ENCODE measurements at places on chromosomes 6 and 20. TPM values are rescaled to one million over a fixed set of nuclear protein-coding genes. Genes with fewer than 3 reads are reported as not detected.

F13A1 gene
- total RNA-seq, result 0.39 TPM

DNA sequence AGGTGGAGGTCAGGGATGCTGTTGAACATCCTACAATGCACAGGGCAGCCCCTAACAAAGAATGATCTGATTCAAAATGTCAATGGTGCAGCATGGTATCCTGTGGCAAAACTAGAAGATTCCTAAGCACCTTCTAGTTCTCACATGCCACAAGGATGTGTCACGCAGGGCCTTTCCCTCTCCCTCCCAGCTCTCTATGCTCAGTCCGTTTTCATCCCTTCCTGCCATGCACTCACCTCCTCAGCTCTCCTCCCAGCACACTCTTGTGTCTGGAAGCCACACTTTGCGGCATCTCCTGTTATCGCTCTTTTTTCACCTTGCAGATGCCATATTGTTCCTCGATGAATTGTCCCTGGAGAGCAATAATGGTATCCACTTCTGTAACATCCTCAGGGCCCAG is 263.4 kb downstream of the CDC5L start:
- DNase-seq, result no peak

GRCh38 chr20:38601216-38602184 is at the start of gene ARHGAP40:
Gene ARHGAP40 (plus strand): TSS chr20:38601809.
- no peak for DNase-seq

DNA sequence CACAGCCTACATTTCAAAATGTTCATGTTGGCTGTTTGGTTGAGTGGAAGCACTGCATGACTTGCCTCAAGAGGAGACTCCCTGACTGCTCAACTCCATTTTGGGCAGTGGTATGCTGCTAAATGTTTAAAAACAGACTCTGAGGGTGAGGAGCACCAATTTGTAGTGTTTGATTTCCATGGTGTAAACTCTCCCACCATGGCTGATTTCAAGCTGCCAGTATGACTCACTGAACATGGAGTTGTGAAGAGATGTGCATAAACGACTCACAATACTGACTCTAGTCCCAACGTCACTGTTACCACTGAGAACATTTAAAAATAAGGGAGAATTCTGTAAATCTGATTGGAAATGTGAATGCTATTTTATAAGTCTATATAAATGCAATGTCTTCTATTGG is 70.4 kb downstream of the BACH2 start:
- no peak for DNase-seq

GRCh38 chr6:69631552-69632346 is 165.1 kb downstream of the LMBRD1 start:
- no peak for DNase-seq

DNA sequence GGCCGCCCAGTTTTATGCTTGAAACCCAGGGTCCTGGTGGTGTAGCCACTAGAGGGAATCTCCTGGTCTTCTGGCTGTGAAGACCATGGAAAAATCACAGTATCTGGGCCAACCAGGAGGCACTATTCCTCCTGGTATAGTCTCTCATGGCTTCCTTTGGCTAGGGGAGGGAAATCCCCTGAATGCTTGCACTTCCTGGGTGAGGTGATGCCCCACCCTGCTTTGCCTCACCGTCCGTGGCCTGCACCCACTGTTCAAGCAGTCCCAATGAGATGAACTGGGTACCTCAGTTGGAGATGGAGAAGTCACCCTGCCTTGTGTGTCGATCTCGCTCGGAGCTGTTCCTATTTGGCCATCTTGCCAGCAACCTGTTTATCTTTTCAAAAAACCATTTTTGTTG is 10.1 kb upstream of the ZNF337 start:
- DNase-seq, result no peak
